GOT3 (cell line): ENCODE measurements at places on chromosomes 5 and 9.

DNA sequence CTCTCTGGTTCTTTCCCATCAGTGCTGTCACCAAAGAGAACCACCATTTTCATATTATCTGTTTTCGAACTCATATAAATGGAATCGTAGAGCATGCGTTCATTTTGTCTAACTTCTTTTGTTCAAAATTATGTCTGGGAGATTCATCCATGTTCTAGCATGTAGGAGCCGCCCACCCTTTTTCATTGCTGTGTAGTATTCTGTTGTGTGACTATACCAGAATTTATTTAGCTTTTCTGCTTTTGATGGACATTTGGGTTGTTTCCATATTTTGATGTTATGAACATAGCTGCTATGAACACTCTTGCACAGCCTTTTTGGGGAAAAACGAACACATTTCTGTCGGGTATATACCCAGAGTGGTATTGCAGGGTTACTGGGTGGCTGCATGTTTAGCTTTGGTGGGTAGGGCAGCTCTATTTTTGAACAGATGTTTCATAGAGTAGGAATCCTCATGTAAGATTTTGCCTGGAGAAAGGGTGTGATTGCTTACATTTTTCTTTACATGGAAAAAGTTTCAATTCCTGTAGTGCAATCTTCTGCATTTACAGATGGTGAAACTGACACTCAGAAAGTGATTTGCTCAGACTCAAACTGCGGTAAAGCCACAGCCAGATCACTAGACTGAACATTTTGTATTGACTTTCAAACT is 100.2 kb upstream of the IL12B start:
- DNase-seq: no peak

DNA sequence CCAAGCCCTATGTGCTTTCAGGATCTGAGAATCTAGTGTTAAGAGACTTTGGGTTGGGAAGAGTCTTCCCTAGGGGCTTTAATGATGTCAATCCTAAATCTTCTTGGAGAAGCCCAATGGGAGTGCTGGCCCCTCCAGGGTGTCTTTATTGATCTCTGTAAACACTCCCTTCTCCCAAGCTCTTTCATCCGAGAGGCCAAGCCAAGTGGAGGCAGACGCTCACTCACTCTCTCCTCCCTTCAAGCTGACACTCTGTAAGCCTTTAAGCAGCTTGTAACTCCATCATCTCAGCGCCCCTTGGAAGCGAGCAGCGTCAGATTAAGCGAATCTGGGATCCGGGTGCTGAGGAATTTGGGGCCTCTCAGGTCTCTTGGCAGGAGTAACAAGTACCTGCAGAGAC is 37.7 kb downstream of the SPARC start:
- no peak for DNase-seq

GRCh38 chr5:36561601-36562000 is 44.8 kb upstream of the SLC1A3 start:
- DNase-seq: no peak

GRCh38 chr9:86126998-86127972 is 27.9 kb upstream of the GOLM1 start:
- DNase-seq: no peak

DNA sequence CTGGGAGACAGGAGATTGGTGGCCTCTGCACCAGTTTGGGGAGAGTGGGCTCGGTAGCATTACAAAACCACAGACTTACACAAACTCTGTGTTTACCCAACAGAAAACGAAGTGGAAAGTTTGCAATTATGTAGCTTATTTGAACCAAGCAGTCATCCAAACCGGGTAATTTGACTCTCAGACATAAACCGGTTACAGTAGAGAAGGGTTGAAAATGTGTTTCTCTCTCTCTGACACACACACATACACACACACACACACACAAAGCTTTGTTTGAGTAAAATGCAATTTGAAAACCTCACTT is 97.1 kb upstream of the ZNF608 start:
- no peak for DNase-seq

DNA sequence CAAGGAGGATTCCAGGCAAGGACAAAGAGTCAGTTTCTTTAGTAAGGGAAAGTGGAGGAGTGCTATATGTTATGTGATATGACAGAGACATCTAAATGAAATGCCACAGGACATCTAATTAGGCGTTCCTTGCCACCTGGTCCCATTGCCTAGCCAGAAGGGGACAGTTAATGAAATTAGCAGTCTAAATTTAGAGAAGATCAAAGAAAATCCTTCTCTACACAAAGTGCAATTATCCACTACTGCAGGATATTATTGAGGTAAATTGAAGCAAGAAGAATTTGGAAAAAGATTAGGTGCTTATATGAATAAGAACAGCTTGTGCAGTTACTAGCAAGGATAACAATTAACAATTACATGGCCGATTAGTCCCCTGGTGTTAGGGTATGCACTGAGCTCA is 495.3 kb upstream of the NMUR2 start:
- DNase-seq: no peak

DNA sequence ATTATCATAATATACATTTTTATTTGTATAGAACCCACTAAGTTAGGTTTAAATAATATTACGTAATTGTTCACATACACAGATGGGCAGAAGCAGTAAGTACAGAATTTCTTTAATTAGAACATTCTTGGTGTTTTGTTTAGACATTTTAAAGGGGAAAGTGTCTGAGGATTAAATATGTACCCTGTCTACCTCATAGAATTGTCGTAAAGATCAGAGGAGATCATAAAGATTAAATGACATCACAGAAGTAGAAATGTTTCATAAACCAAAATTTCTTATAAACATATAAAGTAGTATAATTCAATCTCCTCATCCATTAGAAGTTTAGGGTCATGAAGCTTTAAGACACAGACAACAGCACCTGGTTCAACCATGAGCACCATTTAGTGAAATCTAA is 20.1 kb downstream of the DEPDC1B start:
- no peak for DNase-seq

GRCh38 chr5:76999451-76999850 is 30.8 kb upstream of the AGGF1 start:
- DNase-seq: no peak

GRCh38 chr5:22910523-22910922 is 57.4 kb upstream of the CDH12 start:
- DNase-seq: no peak

DNA sequence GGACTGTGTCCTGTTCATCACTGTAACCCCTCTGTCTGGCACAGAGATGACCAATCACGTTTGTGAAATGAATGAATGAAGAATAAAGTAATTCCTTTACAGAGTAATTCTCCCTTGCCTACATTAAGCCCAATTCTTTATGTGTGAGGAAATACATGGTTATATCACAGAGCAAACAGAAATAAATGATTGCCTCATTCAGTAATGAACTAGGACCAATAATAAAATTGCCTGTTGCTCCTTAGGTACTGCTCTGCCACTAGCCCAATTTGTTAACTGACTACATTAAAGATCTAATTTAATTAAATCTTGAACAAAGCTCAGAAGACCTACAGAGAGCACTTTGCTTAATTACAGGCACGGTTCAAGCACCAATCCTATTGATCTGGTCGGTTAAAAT is 121.8 kb downstream of the DCP2 start:
- DNase-seq: no peak

GRCh38 chr9:10806868-10807267 is 194.1 kb upstream of the PTPRD start:
- no peak for DNase-seq

DNA sequence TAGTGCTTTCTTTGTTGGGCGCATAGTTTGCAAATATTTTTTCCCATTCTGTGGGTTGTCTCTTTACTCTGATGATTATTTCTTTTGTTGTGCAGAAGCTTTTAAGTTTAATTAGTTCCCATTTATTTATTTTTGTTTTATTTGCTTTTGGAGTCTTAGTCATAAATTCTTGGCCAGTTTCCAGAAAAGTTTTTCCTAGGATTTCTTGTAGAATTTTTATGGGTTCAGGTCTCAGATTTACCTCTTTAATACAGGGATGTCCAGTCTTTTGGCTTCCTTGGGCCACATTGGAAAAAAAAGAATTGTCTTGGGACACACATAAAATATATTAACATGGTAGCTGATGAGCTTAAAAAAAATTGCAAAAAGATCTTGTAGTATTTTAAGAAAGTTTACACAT is 122.0 kb downstream of the WDR70 start:
- no peak for DNase-seq

- DNase-seq: no peak
Measured at GRCh38 chr9:95771556-95772246, 103.8 kb upstream of the ERCC6L2 start.

GRCh38 chr5:109100971-109101370 is 308.8 kb downstream of the PJA2 start:
- no peak for DNase-seq

DNA sequence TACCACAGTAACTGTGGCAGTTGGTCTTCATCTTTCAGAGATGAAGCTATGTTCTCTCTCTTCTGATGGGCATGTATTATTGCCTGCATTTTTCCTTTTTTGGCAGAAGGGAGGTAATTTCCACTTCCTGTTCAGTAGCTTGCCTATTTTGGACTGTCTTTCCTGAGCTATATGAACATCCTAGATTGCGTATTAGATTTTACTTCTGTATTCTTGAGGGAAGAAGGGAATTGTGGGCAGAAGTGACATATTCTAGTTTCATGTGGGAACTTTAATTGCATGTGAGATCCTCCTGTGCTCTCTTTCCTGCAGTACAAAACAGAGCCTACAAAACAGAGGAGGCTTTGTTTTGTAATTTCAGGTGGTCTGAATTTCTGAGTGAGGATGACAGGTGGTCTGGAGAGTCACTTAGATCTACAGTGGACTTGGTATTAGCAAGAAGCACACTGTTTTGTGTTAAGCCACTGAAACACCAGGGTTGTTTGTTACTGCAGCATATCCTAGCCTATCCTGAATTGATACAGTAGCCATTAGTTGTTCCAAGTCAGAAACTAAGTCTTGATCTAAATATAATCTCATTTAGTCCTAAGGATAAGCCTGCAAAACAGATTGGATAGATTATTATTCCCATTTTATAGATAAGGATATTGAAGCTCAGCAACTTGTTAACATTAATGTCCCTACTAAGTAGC is 68.1 kb downstream of the AOPEP start:
- no peak for DNase-seq

GRCh38 chr5:88660264-88660946 is 222.6 kb downstream of the MEF2C start:
- DNase-seq: no peak

- no peak for DNase-seq
Measured at GRCh38 chr5:148685520-148686134, 31.3 kb upstream of the HTR4 start.

DNA sequence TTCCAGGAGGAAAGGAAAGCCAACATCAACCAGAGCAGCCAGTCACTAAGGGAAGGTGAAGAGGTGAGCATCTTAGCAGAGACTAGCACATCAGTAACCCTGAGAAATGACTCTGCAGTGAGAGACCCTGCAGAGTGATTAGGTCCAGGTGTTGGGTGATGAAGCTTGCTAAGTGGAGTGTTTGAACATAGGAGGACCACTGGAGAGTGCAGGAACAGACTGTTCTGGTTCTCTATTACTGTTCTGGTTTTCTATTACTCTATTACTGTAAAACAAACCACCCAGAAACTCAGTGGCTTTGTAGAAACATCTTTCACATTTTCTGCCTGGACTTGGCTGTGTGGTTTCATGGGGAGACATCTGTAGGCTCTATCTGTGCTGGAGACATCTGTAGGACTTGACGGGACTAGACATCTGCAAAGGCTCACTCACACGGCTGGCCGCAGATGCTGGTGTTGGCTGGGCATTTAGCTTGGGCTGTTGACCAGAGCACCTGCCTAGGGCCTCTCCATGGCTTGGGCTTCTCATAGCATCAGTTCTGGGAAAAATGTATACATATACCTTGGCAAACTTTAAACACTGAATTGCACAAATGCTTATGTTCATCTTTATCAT is 33.4 kb upstream of the SPATA31E1 start:
- no peak for DNase-seq

DNA sequence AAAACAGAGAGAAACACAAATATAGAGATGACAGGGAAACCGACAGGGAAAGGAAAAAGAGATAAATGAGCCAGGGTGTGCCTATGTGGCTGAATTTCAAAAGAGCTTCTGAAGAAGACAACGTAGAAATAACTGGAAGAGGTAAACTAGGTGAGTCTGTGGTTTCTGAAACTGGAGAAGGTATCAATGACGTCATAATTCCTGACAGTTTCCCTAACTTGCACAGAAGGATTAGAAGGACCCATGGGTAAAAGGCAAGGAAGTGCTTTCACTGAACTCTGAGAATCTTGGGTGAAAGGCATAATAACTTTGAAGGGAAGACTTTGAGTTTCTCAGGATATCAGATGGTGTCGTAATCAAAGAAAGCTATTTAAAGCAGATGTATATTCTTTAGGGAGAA is 790.8 kb upstream of the NUDT12 start:
- no peak for DNase-seq

DNA sequence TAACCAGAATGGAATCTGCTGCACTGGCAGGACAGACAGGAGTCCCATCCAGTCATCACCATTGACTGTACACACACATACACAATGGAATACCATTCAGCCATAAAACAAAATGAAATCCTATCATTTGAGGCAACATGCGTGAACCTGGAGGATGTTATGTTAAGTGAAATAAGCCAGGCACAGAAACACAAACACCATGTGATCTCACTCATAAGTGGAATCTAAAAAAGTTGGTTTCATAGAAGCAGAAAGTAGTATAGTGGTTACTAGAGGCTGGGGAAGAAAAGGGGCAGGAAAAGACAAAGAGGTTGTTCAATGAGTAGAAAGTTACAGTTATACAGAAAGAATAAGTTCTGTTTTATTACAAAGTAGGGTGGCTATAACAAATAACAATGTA is 884.0 kb upstream of the ACO1 start:
- no peak for DNase-seq

DNA sequence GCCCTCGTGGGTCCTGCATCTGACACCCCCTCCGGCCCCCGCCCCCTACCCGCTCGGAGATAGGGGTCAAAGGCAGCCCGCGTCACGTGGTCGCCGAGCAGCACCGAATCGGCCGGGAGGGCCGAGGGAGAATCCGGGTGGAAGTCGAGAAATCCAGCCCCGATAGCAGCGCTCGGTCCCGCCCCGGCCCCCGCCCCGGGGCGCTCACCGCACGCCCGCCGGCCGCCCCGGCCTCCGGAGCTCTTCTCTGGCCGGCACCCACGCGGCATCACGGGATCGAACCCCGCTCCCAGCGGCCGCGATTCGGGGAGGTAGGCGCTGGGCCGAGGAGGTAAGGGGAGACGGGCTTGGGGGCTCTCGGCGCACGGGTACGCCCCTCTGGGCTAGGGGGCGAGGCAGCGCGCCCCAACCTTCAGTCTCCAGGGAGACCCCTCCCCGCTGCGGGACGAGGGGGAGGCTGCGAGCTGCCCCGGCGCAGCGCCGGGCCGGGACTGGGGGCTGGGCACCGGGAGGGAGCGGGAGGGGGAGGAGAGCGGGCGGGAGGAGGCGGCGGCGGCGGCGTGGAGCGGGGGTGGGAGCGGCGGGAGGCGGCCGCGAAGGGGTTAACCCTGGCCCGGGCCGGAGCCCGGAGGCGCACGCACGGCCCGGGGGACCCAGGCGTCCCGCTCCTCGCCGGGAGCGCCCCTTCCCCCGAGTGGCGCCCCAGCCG is 22.1 kb upstream of the NDST1 start:
- DNase-seq: no peak

GRCh38 chr5:31133488-31133887 is 60.0 kb upstream of the CDH6 start:
- no peak for DNase-seq
